ENCODE measurements at places on chromosomes 11 and 22. TPM values are rescaled to one million over a fixed set of nuclear protein-coding genes. Genes with fewer than 3 reads are reported as not detected.

The MAPK8IP1 gene
- total RNA-seq, result 1.8 TPM

The CRYBA4 gene
- total RNA-seq, result not detected

The OR8A1 gene
- total RNA-seq, result not detected

The SBF2 gene
- total RNA-seq, result 17.1 TPM

The MEI1 gene
- 83.4 TPM for total RNA-seq

The TRPM5 gene
- total RNA-seq, result 0.07 TPM

The GGTLC2 gene
- total RNA-seq, result not detected

The IL17RA gene
- total RNA-seq, result 38.8 TPM

The FAM227A gene
- 0.06 TPM for total RNA-seq

The FGF4 gene
- total RNA-seq, result not detected

The SOX10 gene
- total RNA-seq, result not detected

The MYEOV gene
- total RNA-seq, result 0.98 TPM

The BAIAP2L2 gene
- total RNA-seq, result 1.3 TPM

The CBX6 gene
- total RNA-seq, result 51.8 TPM

The APLNR gene
- not detected for total RNA-seq

The CREBZF gene
- 92.7 TPM for total RNA-seq

The MYOD1 gene
- total RNA-seq, result not detected

DNA sequence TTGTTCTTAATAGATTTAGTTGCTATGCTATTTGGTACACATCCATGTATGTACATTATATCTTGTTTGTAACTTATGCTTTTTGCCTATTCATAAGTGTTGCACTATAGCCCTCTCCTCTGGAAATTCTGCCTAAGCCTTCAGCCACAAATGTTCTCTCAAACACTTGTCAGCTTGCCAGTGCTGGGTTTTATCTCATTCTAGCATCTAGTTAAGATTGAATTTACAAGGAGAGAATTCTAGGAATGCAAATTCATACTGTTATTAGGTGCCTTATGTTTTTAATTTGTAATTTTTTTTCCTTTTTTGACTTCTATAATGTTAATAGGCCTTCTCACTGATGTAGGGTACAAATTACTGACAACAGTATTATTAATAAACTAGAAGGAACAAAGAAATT lies 14.6 kb upstream of the CTSC start:
- DNase-seq, result no peak

DNA sequence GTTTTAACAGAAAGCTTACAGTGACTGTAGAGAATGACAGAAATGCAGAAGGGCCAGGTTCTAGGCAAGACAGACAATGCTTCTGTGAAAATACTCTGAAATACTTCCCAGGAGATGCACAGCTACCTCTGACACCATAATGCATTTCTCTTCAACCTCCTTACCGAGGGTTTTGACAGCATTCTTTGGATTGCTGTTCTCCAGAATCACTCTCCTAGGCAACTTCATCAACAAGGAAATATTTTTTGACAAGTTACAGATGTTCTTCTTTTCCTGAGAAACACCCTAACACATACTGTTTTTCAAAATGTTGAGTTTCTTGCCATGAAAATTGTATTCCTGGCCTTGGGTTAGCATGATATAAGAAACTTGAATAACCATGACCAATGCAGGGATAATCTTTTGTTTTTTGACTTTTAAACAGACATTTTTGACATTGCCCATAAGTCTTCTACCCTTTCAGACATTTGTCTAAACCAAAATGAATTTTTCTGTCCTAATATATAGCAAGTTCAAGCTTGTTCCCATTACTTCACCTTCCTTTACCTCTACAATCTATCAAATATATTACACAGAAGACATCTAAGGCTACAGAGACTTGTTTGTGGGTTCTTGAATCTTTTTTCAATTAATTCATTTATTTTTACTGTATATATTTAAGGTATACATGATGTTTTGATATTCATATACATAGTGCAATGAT lies 108.1 kb downstream of the CCDC34 start:
- DNase-seq, result no peak

- no peak for DNase-seq
These were observed 12.4 kb upstream of the DSCAML1 start for GRCh38 chr11:117809236-117810055.

- DNase-seq, result no peak
These were observed 91.7 kb upstream of the OR4B1 start for GRCh38 chr11:48124880-48125279.

- no peak for DNase-seq
These were observed 33.4 kb downstream of the FDX1 start for GRCh38 chr11:110463153-110463552.

DNA sequence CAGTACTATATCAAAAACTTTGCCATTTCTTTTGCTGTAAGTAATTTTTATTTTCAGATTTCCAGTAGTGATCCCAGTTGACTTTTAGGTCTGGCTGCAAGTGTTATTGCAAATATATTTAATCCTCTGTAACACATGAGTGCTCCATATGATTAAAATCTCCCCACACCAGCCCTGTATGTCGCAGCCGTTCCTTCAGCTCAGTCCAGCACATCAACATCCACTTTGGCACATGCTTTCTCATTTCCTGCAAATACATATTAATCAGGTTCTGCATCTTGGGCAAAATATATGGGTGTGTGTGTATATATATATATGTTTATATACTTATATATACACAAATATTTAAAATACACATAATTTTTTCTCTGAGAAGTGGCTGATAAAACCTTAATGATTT lies 919.5 kb downstream of the JRKL start:
- no peak for DNase-seq

GRCh38 chr11:12157241-12157661 lies 46.9 kb downstream of the MICAL2 start:
- DNase-seq, result no peak

GRCh38 chr11:116176484-116177005 lies 596.2 kb downstream of the BUD13 start:
- no peak for DNase-seq

DNA sequence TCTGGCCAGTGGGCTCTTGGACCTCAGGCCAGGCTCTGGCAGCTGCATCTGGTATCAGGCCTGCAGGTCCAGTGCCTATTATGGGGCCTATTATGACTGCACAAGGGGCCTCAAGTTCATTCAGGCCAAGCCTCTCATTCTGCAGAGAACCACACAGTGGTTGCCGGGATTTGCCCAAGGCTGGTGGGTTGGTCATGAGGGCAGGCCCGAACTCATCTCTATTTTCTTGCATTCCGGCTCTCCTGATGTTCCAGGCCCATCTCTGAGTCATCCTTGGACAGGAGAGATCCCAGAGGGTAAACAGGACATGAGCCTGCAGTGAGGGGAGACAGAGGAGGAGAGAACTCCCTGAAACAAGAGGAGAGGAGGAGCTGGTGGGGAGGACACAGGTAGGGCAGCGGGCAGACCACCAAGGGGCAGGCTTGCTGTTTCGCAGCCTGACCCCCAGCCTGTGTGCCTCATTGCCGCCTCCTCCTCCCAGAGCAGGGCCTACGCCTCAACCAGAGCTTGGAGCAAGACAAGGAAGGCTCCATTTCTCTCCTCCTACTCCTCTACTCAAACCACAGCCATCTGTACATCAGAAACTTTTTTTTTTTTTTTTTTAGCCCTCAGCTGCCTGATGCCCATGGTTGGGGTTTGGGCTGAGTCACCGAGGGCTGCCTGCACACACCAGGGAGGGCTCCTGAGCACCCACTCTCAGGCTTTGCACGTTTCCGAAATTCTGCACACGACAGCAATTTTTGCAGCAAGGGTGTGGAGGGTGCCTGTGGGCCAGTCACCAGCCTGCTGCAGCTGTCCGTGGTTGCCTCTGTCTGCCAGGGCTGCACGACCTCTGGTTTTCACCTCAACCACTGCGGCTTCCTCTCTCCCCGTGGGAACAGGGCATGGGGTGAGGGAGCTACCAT lies 12.7 kb upstream of the TREH start:
- peak; percentile 36 for DNase-seq

- DNase-seq, result no peak
These were observed 18.4 kb upstream of the TLCD5 start for GRCh38 chr11:120306519-120307242.

- no peak for DNase-seq
These were observed 57.1 kb upstream of the HORMAD2 start for GRCh38 chr22:30023099-30023660.

DNA sequence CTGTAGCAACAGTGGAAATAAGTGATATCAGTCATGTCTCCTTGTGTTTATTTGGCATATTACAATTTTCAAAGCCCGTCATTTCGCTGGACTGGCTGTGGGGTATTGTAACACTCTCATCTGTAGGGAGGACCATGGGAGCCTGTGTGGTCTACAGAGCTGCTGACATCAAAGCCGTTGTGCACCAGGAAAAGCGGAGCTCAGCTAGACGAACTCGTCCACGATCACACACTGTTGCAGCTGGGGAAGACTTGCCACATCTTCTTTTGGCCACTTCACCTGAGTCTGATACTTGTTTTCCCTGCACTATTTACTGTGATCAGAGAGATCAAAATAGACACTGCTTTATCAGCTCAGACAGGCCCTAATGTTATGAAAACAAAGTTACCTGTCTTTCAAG lies 741.3 kb downstream of the OPCML start:
- DNase-seq, result no peak

DNA sequence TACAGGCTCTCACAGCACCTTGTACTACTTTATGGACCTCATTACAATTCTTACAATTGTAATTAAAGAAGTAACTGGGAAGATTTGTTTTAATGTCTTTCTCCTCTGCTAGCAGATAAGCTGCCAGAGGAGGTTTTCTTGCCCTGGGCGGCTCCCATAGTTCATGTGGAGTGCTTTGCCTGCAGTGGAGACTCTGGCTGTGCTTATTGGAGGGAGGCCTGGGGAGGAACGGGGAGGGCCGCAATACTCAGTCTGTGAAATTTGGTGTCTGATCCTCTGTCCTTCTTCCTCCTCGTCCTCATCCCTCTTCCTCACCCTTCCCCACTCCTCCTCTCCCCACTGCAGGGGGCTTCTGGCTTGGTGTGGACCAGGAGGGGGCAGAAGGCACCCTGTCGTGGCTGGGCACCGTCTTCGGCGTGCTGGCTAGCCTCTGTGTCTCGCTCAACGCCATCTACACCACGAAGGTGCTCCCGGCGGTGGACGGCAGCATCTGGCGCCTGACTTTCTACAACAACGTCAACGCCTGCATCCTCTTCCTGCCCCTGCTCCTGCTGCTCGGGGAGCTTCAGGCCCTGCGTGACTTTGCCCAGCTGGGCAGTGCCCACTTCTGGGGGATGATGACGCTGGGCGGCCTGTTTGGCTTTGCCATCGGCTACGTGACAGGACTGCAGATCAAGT lies 5.6 kb downstream of the SLC35C1 start:
- DNase-seq, result no peak

- no peak for DNase-seq
These were observed 76.6 kb downstream of the WT1 start for GRCh38 chr11:32358729-32359128.

DNA sequence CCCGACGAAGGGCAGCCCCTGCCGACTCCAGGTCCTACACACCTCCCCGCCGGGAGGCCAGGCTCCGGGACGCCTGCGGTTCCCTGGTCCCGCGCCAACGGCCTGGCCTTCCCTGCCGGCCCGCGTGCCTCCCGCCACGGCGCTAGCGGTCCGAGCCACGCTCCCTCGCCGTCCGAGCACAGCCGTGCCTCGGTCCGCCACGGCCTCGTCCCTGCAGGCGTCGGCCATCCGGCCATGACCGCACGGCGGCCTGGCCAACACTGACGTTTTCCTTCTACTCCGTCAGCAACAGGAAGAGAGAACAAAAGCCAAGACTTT lies 532 bp downstream of the EIF4G2 start:
- no peak for DNase-seq

DNA sequence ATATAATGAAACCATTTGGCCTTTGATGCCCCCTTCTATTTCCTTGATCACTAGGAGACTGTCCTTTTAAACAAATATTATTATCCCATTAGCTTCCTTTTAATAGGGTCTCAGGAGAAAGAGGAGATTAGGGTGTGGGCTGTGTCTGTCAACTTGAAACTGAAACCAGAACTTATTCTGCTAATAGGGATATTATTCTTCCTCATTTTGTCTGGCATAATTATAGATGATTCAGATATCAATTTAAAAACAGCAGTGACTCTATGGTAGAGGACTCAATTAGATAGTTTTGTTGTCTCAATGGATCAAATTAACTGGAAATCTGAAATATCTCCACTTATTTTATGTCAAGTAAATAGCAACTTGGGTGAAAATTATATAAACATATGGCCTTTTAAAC lies 584.9 kb upstream of the CCDC90B start:
- no peak for DNase-seq

GRCh38 chr22:24006207-24006913 lies 1.1 kb upstream of the GSTT4 start:
- DNase-seq, result no peak

DNA sequence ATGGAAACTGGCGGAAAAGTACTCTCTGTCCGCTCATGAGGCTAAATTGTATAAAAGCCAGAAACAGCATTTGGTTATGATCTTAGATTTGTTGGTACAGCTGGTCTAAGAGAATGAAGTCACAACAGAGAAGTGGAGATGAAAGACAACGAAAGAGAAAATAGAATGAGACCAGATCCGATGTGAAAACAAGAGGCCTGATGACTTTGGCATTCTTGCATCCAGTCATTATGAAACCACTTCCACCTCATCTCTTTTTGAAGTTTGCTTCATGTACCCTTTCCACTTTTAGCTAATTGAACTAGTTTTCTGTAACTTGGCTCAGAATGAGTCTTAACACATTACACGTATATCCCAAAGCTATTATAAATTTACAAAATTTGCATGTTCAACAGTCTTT lies 1431.7 kb downstream of the LRRC4C start:
- no peak for DNase-seq

- no peak for DNase-seq
These were observed 12.2 kb upstream of the MRPL17 start for GRCh38 chr11:6695377-6695776.

GRCh38 chr11:28524098-28524497 lies 415.9 kb downstream of the METTL15 start:
- no peak for DNase-seq

- DNase-seq, result no peak
These were observed 3.2 kb downstream of the CRY2 start for GRCh38 chr11:45850446-45850845.

GRCh38 chr22:48098243-48098920 lies 1335.9 kb downstream of the TBC1D22A start:
- peak; percentile 72 for DNase-seq

DNA sequence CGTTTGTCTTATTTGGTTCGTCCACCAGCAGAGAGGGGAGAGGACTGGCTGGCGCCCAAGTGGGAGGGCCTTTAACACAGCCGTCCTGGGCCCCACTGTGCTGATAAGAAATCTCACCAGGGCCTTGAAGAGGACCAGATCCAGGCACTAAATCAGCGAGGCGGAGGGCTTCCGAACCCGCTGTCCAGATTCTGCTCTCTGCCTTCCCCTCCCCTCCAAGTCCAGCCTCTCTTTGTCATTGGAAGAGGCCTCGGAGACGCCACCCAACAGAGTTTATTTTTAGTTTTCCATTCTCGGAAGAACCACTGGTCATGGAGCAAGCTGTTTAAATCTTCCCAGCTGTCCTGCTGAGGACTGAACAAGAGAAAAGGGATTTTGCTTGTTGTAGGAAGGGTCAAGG lies 9.3 kb upstream of the FXYD6 start:
- DNase-seq, result no peak

GRCh38 chr11:134030853-134031252 lies 38.0 kb upstream of the JAM3 start:
- DNase-seq, result no peak

All from T-cell (primary cell).